ENCODE measurements at places on chromosomes 12 and 14. TPM values are rescaled to one million over a fixed set of nuclear protein-coding genes. Genes with fewer than 3 reads are reported as not detected.

The DHH gene
- total RNA-seq, result not detected

The ALDH6A1 gene
- 52.0 TPM for total RNA-seq

The FIGNL2 gene
- 25.1 TPM for total RNA-seq

The EXOC3L4 gene
- not detected for total RNA-seq

The SIRT4 gene
- 3.8 TPM for total RNA-seq

The PZP gene
- total RNA-seq, result not detected

The EPS8 gene
- 17.0 TPM for total RNA-seq

The SMCO2 gene
- total RNA-seq, result not detected

DNA sequence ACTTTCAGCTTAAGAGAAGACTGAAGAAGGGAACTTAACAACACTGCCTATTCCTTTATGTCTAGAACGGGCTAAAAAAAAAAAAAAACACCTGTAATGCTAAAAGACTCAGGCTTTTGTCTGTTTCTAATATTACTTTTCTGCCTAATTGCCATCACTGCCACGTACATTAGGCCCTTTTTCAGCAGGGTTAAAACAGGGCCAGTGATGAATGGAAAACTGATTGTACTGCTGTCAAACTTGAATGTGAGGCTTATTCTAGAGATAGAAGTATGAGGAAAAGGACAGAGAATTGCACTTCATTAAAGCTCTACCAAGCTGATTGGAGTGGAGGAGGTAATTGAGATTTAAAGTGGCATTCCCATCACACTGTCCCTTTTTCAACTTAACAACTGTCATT, 535.8 kb downstream of the PRKD1 start:
- DNase-seq, result no peak

GRCh38 chr12:30828686-30829085, 73.9 kb upstream of the CAPRIN2 start:
- no peak for DNase-seq

DNA sequence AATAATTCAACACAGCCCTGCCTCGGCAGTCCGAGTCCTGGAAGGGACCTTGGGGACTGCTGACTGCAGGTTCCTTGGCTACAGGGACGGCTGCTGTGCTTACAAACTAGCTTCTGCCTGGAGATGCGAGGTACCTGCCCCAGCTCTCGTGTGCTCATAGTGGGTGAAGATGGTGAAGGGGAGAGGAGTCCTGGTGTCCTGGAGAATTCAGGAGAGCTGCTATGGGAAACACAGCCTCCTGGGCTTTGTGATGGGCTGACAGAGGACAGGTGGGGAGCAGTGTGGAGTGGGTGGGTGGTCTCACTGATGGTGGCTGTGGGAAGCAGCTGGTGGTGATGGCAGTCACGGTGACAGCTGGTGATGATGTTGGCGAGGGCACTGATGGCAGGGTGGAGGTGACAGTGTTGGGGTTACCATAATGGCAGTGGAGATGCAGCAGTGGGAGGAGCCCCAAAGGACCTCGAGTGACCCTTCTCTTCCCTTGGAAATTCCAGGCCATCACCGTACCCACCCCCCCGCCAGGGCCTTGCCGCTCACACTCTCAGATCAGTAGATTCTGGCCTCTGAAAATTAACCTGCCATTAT, 32.8 kb downstream of the HVCN1 start:
- no peak for DNase-seq

- DNase-seq, result no peak
Measured at GRCh38 chr12:65106948-65107347, 14.2 kb downstream of the WIF1 start.

DNA sequence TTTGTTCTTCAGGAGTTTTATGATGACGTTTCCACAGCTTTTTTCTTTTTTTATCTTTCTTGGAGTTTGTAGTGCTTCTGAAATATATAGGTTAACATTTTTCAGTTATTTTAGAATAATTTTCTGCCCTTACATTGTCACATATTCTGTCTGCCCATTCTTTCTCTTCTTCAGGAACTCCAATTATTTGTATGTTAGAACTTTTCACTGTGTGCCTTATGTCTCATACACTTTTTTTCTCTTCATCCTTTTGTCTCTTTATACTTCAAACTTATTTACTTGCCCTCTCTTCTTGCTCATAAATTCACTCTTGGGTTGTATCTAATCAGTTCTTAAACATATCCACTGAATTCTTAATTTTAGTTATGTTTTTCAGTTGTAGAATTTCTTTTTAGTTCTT, 105.3 kb downstream of the ARID2 start:
- no peak for DNase-seq

All from neural progenitor cell (in vitro differentiated cells).